Body of pancreas (tissue), 4 donors: ENCODE measurements at places on chromosomes 1 and 21.

GRCh38 chr1:156241926-156242325 lies at the start of gene BGLAP:
Gene BGLAP, plus strand, starts transcription at chr1:156242184. Its CDS starts 48 bp downstream, at chr1:156242232.
- H3K36me3 ChIP-seq, result no peaks in the 10 kb centered on the region
- no peak within 1 kb of the TSS for H3K4me3 ChIP-seq
- no peak within 1 kb of the TSS for H3K27ac ChIP-seq
- H3K27me3 ChIP-seq, result no peaks in the 10 kb centered on the region
- peaks cover 16% of the 10 kb centered on the region for H3K4me1 ChIP-seq

GRCh38 chr1:17233675-17234320 lies 15.1 kb upstream of the PADI3 start:
- H3K4me1 ChIP-seq, result peaks cover 16% of the 10 kb centered on the region
- H3K36me3 ChIP-seq, result no peaks in the 10 kb centered on the region
- no peaks in the 10 kb centered on the region for H3K27me3 ChIP-seq
- H3K27ac ChIP-seq, result peak overlapping the region; percentile 75

- H3K4me3 ChIP-seq, result no peak overlapping the region
Measured at GRCh38 chr1:172322219-172323061, 98.0 kb upstream of the C1orf105 start.

DNA sequence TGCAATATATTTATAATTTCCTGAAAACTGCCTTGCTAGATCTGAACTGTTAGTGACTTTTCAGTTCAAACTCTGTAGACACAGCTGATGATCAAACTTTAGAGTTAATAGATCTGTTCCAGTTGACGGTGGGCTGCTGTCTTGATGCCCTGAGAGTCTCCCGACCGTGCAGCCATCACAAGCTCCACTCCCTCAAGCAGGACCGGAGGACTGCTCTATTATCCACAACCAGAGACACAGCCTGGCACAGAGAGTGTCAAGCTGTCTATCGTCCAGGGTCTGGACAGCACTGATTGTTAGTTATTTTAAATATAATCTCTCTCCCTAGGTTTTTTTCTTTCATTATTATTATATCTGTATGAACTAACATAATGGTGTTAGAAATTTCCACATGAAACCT lies 8.0 kb downstream of the CHODL start:
- H3K36me3 ChIP-seq, result no peaks in the 10 kb centered on the region
- no peak for DNase-seq
- H3K27ac ChIP-seq, result no peak overlapping the region
- H3K4me3 ChIP-seq, result no peak overlapping the region

- no peak overlapping the region for H3K4me3 ChIP-seq
- H3K27ac ChIP-seq, result no peak overlapping the region
- H3K4me1 ChIP-seq, result no peaks in the 10 kb centered on the region
- H3K27me3 ChIP-seq, result no peaks in the 10 kb centered on the region
- DNase-seq, result no peak
Measured at GRCh38 chr1:173253046-173253445, 45.9 kb upstream of the TNFSF4 start.

DNA sequence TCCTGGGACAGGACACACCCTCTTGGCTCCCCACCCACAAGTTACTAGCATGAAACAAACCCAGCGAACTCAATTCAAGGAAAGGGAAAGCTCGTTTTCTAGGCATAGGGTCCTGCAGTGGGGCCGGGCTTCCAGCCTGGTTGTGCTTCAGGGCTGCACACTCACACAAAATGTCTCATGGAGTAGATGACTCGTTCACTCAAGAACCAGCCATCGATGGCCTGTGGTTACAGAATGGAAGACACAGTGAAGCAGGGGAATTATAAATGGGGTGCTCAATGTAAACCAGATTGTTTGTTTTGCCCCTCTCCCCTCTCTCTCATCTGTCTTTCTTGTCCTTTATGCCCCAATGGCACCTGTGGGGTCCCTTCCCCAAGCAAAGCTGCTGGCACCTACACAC lies 56.0 kb upstream of the COX20 start:
- no peaks in the 10 kb centered on the region for H3K4me1 ChIP-seq
- H3K4me3 ChIP-seq, result no peak overlapping the region
- no peak overlapping the region for H3K27ac ChIP-seq
- H3K27me3 ChIP-seq, result no peaks in the 10 kb centered on the region
- no peaks in the 10 kb centered on the region for H3K36me3 ChIP-seq
- no peak for DNase-seq

DNA sequence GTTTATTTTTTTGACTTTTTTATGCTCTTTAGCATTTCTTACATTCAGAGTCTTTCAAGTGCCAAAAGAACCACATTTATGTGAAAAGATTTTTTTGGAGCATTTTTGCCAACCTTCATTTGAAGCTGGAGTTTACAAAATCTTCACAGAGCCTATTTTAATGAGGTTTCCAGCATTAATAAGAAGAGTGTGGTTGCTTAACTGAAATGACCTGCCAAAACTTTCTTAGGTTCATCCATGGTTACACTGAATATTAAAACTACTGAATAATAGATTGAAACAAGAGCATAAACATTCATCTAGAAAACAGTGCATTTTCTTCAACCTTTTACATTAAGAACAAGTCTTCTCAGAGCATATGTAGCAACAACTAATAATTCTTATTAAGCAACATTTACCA lies 672.3 kb upstream of the CXADR start:
- H3K27me3 ChIP-seq, result no peaks in the 10 kb centered on the region
- no peak overlapping the region for H3K4me3 ChIP-seq
- no peak for DNase-seq
- no peak overlapping the region for H3K27ac ChIP-seq
- H3K4me1 ChIP-seq, result no peaks in the 10 kb centered on the region
- no peaks in the 10 kb centered on the region for H3K36me3 ChIP-seq

- no peak overlapping the region for H3K27ac ChIP-seq
- no peaks in the 10 kb centered on the region for H3K27me3 ChIP-seq
- H3K4me3 ChIP-seq, result no peak overlapping the region
- H3K36me3 ChIP-seq, result no peaks in the 10 kb centered on the region
Measured at GRCh38 chr1:197619008-197619640, 156.2 kb downstream of the DENND1B start.

DNA sequence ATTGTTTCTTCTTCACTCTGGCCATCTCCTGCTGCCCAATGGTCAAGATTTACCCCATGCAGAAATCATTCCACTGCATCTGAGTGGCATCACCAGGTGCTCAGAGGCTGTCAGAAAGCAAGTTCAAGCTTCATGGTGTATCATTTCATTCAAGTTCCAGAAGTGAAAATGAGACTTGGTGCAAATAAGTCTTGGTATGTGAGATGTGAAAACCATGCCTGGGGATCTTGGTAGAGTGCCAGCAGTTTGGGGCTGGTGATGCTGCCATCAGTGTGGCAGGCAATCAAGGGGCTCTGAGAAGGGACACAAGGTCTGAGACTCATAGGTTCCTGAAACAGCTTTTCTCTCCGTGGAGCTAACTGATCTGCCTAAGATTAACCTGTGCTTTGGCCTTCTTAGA lies 52.0 kb downstream of the CD2 start:
- H3K4me1 ChIP-seq, result no peaks in the 10 kb centered on the region
- no peak overlapping the region for H3K27ac ChIP-seq
- no peak for DNase-seq
- no peaks in the 10 kb centered on the region for H3K27me3 ChIP-seq

- H3K27me3 ChIP-seq, result no peaks in the 10 kb centered on the region
- H3K36me3 ChIP-seq, result no peaks in the 10 kb centered on the region
- no peak for DNase-seq
- H3K4me1 ChIP-seq, result no peaks in the 10 kb centered on the region
- H3K4me3 ChIP-seq, result no peak overlapping the region
Measured at GRCh38 chr1:236083650-236084385, 18.9 kb upstream of the NID1 start.

- no peaks in the 10 kb centered on the region for H3K27me3 ChIP-seq
- peaks cover 4% of the 10 kb centered on the region for H3K4me1 ChIP-seq
- no peak for DNase-seq
- no peak overlapping the region for H3K4me3 ChIP-seq
- H3K27ac ChIP-seq, result no peak overlapping the region
Measured at GRCh38 chr21:28419811-28420210, 572.9 kb downstream of the LTN1 start.

DNA sequence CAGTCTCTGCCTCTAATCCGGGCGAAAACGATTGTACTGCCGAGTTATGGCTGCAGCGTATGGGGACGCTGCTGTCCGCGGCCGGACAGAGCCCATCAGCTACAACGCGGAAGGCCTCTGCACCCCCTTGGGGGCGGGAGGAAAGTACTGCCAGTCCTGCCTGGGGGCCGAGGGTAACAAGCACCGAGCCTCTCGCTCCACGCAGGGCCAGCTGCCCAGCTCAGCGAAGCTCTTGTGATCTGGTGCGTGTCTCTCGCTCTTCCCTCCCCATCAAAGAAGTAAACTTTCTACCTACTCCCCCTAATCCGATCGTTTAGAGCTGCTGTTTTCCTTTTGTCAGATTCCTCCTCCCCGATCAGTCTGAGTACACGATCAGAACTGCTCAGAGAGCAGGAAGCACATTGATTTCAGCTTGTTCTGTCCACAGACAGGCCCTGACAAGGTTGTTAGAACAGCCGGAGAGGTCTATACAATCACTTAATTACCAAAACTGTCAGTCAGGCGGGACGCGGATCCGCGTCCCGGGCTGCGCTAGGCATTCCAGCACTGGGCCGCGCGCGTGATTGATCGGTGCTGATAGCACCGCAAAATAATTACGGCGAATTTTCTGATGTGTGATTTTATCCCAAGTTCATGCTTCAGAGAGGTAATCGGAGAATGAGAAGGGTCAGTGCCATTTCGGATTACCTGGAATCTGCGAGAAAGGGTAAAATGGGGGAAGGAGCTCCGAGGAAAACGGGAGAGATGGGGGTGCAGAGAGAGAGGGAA lies 8.7 kb upstream of the BARHL2 start:
- H3K4me1 ChIP-seq, result peaks cover 46% of the 10 kb centered on the region
- no peak overlapping the region for H3K27ac ChIP-seq
- H3K4me3 ChIP-seq, result peak overlapping the region; percentile 9
- no peaks in the 10 kb centered on the region for H3K36me3 ChIP-seq
- no peak for DNase-seq

DNA sequence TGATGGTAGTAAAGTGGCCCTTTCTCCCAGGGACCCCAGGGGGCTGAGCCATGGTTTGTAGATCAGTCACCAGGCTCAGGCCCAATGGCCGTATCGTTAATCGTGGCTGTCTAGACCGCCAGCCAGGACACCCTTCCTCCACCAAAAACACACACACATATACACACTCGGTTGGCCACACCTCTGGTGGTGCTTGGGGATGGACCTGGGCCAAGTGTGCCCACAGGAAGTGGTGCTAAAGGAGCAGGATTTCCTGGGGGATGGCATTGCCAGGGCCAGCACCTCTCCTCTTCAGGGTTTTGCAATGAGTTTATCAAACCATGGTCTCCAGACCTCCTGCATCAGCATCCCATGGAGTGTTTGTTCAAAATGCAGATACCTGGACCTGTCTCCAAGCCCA lies 36.2 kb downstream of the CITED4 start:
- H3K36me3 ChIP-seq, result no peaks in the 10 kb centered on the region
- no peak overlapping the region for H3K4me3 ChIP-seq
- peaks cover 25% of the 10 kb centered on the region for H3K4me1 ChIP-seq
- H3K27ac ChIP-seq, result peak overlapping the region; percentile 7

DNA sequence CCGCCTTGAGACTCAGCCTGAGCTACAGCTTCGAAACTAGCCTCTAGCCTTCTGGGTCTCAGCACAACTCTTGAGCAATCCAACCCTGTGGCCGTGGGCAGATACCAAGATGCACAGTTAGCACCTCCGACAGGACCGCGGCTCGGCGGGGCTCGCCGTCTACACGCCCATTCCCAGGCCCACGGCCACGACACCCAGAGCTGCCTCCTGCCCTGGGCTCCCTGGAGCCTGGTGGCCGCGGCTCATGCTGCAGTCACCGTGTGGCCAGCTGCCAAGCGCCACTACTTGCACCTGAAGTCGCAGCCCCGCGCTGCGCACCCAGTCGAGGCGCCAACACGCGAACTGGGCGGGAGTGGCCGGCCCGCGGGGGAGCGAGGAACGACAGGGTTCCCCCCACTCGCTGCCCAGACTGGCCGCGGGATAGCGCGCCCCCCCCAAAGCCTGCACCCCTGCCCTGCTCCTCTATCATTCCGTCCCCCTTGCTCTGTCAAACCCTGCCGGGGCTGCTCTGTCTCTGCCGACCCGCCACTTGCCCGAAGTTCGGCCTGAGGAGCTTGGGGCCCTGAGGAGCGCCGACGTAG lies 729 bp upstream of the CDCA8 start:
- peak; percentile 54 for DNase-seq
- peak overlapping the region; percentile 82 for H3K27ac ChIP-seq

DNA sequence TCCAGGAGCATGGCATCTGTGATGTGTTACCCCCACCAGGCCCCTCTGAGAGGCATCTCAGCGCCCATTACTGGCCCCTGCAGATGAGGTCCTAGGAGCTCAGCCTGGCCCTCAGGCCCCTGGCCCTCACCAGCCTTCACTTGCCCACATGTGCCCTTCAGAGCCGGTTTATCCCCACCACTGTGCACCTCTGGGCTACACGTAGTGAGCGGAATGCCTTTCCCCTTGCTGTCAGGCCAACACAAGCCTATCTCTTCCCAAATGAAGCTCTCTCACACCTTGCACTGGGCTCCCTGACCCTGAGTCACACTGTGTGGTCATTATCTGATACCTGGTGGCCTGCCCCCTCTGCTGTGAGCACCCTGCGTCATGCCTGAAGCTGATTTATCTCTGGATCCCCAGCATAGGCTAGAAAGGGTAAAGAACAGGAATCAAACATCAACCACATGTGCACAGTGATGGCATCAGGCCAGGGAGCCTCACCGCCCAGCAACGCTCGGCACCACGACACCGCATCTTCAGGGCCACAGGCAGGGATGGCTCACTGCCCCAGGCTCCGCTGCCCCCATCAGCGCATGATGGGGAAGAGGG lies 49.1 kb downstream of the GLIS1 start:
- H3K4me1 ChIP-seq, result peaks cover 11% of the 10 kb centered on the region
- H3K27me3 ChIP-seq, result peaks cover 9% of the 10 kb centered on the region
- H3K4me3 ChIP-seq, result no peak overlapping the region
- H3K36me3 ChIP-seq, result no peaks in the 10 kb centered on the region
- no peak overlapping the region for H3K27ac ChIP-seq
- DNase-seq, result no peak

- no peaks in the 10 kb centered on the region for H3K27me3 ChIP-seq
- DNase-seq, result no peak
- H3K4me1 ChIP-seq, result no peaks in the 10 kb centered on the region
- no peaks in the 10 kb centered on the region for H3K36me3 ChIP-seq
- H3K27ac ChIP-seq, result no peak overlapping the region
- no peak overlapping the region for H3K4me3 ChIP-seq
Measured at GRCh38 chr1:41138549-41138948, 103.6 kb downstream of the SCMH1 start.

DNA sequence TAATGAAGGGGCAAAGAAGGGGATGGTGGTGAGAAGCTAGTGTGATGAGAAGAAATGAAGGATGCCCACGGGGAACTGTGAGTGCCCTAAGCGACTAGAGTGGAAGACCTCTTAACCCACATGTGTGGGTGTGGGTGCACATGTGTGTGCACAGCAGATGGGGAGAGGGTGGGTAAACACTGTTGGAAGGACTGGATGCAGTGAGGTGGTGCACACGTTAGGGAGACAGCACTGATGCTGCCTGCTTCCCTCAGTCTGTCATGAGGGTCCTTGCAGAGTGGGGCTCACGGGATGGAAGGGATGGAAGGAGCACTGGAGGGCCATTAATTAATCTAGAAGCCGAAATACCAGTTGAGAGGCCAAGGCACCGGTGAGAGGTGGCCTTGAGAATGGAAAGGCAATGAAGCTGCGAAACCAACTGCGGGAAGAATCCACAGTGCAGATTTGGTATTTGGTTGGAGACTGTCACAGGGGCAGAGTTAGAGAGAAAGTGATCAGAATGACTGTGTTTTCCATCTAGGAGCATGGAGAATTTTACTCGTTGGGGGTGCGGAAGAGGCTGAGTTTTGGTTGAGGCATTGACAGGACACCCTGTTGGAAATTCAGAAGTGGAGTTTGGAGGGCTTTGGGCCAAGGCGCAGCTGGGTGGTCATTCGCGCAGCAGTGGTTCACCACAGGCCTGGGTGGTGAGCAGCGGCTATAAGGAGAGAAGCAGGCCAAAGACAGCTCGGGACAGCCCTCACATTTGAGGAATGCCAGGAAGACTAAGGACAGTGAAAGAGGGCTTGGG lies 15.8 kb downstream of the RCSD1 start:
- DNase-seq, result no peak
- H3K4me3 ChIP-seq, result no peak overlapping the region
- no peaks in the 10 kb centered on the region for H3K4me1 ChIP-seq
